Nephron progenitor cell (in vitro differentiated cells): ENCODE measurements at places on chromosomes 6 and 20.
A peak's percentile ranks its signal among the peaks of the same experiment; 100 is the strongest.

DNA sequence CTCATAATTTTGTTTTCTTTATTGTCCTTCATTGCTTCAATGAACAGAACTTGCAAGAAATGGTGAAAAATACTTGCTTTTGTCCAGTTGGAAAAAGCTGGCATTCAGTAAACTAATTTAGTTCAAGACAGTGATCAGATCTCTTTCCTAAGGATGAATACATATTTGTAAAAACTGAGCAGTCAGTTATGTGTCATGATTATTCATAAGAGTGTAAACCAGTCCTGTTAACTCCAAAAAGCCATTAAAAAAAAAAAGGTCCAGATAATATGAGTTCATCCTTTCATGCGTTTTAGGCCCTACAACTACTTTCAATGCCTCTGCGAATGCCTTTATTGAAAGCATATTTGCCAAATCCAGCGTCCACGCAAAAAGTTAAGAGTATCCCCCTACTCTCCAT lies 609 bp downstream of the PGM3 start:
- DNase-seq, result no peak

DNA sequence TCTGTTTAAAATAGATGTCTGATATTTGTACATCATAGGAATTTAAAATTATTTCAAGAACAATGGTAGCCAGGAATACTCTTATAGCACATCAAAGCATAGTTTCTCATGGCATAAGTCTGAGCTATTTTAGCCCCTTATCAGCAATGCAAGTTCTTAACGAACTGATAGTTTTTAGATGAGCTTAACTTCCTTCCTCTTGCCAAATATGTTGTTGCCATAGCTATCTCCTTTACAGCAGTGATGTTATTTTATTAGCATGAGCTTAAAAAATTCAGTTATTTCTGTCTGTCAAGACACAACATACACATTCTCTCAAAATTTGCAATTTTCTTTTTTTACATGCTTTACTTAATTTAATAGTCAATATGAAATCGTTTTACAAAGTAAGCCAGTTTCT lies 867.2 kb downstream of the PHF3 start:
- no peak for DNase-seq

DNA sequence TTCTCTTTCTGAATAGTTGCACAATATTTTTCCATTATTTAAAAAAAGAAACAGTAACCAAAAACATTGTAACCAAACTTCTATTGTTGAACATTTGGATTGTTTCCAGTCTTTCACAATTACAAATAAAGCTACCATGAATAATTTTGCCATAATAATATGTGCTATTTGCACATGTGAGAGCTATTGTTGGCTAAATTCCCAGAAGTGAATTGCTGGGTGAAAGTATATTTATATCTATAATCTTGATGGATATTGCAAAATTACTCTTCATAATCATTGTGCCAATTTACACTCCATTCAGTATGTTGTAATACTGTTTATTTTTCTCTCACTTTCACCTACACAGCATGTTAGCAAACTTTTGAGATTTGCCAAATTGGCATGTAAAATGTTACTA lies 36.6 kb upstream of the SLC22A16 start:
- DNase-seq, result no peak

- DNase-seq, result no peak
Measured at GRCh38 chr6:35533981-35534380, 21.3 kb upstream of the TULP1 start.

DNA sequence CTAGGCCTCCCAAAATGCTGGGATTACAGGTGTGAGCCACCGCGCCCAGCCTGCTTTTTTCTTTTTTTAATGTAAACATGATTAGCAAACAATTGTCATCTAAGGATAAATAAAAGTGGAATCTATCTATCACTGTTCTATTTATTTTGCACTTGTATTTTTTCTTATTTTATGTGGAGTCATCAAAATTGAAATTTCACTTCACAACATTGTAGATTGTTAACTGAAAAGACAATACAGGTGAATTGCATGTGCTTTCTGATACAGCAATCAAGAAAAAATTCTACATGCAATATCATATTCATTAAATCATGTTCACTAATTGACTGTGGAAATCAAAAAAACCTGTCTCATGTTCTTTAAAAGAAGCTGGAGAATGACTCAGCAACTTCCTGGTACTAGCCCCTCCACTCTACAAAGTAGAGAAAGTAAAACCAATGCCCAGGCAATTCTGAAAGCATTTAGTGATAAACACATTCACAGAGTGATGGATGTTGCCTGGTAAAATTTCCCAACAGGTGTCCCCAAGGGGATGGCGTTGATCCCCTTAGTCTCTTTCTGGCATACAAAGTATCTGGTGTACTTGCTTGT lies 10.7 kb upstream of the RFX6 start:
- no peak for DNase-seq

DNA sequence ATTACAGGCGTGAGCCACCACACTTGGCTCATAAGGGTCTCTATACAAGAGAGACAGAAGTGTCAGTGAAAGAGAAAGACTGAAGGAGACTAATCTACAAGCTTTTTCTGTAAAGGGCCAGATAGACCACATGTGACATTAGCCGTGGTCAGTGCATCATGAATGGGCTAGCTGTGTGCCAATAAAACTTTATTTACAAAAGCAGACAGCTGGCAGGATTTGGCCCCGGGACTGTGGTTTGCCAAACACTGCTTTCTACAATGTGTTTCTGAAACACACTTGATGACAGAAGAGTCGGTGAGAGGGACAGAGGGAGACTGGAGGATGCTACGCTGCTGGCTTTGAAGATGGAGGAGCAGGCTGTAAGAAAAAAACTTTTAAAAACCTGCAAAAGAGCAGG lies 285.4 kb downstream of the TFAP2C start:
- DNase-seq, result no peak

GRCh38 chr6:109081516-109082187 lies 13.0 kb downstream of the SESN1 start:
- no peak for DNase-seq

DNA sequence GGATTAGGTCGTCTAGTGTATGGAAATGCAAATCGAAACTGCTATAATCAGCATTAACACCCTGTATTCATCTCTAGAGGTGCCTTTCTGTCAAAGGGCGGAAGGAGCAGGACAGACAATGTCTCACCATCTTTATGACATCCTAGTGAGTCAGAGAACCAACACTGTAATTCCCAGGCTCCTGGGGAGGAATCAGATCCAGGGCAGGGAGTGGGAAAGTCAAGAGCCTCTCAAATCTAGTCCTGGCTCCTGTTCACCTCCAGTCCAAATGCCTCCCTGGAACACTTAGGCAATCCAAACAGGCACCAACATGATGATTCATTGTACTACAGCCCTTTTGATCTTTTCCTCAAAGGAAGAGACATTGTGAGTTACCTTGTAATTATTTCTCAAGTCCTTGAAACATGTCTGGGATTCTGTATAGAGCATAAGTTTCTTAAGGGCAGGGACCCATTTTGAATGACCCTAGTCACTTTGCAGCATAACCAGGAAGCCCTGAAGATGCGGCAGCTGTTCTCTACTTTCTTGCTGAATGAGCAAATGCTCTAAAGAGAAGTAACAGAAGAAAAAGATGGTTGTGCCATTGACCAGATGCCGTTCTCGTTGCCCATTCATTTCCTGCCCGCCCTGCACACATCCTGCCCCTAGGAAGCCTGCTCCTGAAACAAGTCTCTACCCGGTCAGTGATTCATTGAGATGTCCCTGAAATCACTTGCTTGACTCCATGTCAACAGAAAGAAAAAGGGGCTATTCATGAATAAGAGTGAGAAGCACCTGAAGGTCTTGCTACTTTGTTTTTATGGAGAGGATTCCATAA lies 112.8 kb upstream of the JARID2 start:
- no peak for DNase-seq

- peak; percentile 23 for DNase-seq
Measured at GRCh38 chr6:33082702-33083101, 6.9 kb downstream of the HLA-DPB1 start.

GRCh38 chr6:73078908-73079610 lies 146.2 kb downstream of the KHDC1L start:
- no peak for DNase-seq
